Hematopoietic multipotent progenitor cell treated with erythropoietin and hydrocortisone succinate and interleukin-3 and kit ligand, for 15 days (in vitro differentiated cells): ENCODE measurements at places on chromosomes 4 and X.

- no peak for DNase-seq
Observed at GRCh38 chr4:7620086-7620813, 185.5 kb upstream of the PSAPL1 start.

- DNase-seq: no peak
Observed at GRCh38 chrX:23505531-23506303, 161.6 kb upstream of the PRDX4 start.

- no peak for DNase-seq
Observed at GRCh38 chr4:77617203-77617602, 11.6 kb downstream of the CXCL13 start.

GRCh38 chrX:96721354-96721753 is 36.7 kb downstream of the DIAPH2 start:
- DNase-seq: no peak

DNA sequence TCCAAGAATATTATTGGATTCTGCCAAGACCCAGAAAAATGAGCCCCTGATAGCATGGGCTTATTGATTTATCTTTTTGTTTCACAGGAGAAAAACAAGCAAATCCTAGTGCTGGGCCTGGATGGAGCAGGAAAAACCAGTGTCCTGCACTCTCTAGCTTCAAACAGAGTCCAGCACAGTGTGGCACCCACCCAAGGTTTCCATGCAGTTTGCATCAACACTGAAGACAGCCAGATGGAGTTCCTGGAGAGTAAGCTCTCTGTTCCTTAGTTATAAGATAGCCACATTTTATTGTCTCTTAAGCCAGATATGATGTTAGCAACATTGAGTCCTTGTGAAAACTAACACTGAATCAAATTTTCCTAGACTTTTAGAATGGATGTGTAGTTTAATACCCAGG is 5.5 kb downstream of the ARL9 start:
- no peak for DNase-seq

GRCh38 chr4:54050214-54050904 is 14.0 kb downstream of the CHIC2 start:
- DNase-seq: no peak

DNA sequence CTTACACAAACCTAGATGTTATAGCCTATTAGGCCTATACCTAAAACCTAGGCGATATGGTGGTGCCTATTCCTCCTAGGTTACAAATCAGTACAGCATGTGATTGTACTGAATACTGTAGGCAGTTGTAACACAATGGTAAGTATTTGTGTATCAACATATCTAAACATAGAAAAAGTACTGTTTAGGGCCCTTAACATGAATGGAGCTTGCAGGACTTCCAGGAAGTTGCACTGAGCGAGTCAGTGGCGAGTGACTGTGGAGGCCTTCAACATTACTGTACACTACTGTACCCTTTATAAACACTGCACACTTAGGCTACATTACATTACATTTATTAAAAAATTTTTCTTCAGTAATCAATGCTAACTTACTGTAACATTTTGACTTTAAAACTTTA is 37.8 kb downstream of the WWC2 start:
- no peak for DNase-seq

DNA sequence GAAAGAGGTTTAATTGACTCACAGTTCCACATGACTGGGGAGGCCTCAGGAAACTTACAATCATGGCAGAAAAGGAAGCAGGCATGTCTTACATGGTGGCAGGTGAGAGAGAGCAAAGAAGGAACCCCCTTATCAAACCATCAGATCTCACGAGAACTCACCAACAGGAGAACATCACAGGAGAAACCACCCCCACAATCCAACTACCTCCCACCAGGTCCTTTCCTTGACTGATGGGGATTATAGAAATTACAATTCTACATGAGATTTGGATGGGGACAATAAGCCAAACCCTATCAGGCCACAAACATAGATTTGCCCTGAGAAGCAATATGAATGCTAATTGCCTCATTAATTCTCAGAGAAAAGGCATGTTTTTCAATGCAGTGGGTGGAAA is 138.2 kb upstream of the RAPGEF2 start:
- no peak for DNase-seq

DNA sequence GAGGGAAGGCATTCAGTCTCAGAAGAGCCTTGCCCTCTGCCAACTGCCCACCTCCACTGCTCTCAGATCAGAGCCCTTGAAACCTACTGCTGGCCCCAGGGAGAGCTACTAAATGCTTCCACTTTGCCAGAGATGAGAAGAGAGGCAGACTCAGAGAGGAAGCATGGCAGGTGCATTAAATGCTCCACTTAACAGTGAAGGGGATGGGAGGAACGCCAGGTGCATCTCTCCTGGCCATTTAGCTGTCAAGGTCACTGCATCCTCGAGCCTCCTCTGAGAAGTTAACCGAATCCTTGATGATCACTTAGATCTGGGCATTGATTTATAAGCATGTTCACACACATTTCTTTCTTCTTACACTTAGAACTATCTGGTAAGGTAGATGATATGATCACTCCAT is 15.0 kb downstream of the TRPC5 start:
- no peak for DNase-seq

DNA sequence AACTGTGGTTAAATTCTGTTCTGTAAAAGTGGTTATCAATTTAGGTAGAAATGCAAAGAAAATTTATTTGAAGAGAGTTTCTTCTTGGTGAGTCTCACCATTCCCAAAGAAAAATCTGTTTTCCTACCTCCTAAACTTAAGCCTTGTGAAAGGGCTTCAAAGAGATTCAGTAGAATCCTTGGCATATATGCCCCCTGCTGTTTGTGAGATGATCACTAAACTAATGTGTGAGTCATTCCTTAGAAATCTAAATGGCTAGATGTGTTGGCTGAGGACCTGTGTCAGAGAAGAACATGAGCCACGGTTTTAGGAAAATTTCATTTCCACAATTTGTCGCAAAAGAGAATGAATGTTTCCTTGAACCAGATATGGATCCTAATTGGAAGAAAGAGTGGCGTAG is 260.9 kb downstream of the SLC7A11 start:
- no peak for DNase-seq

- no peak for DNase-seq
Observed at GRCh38 chrX:30196322-30196721, 19.0 kb upstream of the MAGEB2 start.

- no peak for DNase-seq
Observed at GRCh38 chr4:184932343-184932742, 85.9 kb upstream of the HELT start.

- no peak for DNase-seq
Observed at GRCh38 chr4:179415847-179416223, 1973.6 kb upstream of the AGA start.

DNA sequence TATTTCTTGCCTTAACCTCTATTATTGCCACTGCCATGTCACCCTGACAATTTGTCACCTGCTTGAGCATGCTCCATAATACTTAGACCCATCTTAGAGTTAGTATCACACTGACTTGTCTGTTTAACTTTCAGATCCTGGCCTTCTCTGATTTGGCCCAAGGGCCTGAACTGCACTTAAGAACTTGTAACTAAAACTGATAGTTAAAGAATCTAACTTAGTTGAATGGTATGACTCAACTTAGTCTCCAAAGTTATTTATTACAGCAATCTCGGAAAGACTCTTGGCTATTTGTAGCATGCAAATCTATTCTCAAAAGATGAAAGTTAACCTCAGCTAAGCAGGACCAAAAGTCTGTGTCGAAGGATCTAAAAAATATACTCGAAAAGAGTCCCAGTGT is 72.3 kb downstream of the IGSF1 start:
- no peak for DNase-seq

DNA sequence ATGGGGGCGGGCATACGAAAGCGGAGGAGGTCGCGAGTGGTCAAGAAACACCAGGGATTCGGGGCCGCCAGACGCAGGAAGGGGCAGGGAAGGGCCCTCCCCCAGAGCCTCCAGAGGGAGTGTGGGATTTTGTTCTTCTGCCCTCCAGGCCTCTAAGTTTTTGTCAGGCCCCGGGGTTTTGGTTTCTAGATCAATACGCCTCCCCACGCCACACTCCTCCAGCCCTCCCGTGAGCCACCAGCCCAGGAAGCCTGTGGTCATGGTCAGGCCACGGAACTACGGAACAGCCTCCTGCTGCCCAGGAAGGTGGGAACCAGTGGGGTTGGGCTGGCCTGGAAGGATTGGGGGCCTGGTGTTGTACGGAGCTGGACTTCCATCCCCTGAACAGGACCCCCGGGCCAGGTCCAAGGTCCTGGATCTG is 38.4 kb downstream of the CPLX1 start:
- no peak for DNase-seq

GRCh38 chr4:38287101-38287851 is 327.1 kb downstream of the PTTG2 start:
- no peak for DNase-seq

GRCh38 chrX:13366698-13367097 is 46.8 kb upstream of the ATXN3L start:
- no peak for DNase-seq
